Lung microvascular endothelial cell (primary cell): ENCODE measurements at places on chromosomes 5 and 9. TPM values are rescaled to one million over a fixed set of nuclear protein-coding genes. Genes with fewer than 3 reads are reported as not detected.

LMBRD2 gene
- total RNA-seq = 4.1 and 7.9 TPM in 2 replicates

NDST1 gene
- 22.6 and 27.5 TPM in 2 replicates for total RNA-seq

GRCh38 chr9:19229595-19230354 lies 718 bp upstream of the DENND4C start:
- no peak for DNase-seq

- DNase-seq = peak; percentile 57
These were observed 2.1 kb upstream of the RFESD start for GRCh38 chr5:95644351-95645042.

DNA sequence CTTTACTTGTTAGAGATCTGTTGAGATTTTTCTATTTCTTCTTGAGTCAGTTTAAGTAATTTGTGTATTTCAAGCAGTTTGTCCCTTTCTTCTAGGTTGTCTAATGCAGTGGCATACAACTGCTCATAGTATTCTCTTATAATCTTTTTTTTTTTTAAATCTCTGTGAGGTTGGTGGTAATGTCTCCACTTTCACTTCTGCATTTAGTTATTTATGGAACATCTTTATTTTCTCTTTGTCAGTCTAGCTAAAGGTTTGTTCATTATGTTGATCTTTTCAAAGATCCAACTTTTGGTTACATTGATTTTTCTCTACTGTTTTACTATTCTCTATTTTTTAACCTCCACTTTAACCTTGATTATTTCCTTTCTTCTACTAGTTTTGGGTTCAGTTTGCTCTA lies 13.8 kb downstream of the FOXE1 start:
- no peak for DNase-seq

- no peak for DNase-seq
These were observed 112.6 kb upstream of the ZNF608 start for GRCh38 chr5:124859027-124859426.

DNA sequence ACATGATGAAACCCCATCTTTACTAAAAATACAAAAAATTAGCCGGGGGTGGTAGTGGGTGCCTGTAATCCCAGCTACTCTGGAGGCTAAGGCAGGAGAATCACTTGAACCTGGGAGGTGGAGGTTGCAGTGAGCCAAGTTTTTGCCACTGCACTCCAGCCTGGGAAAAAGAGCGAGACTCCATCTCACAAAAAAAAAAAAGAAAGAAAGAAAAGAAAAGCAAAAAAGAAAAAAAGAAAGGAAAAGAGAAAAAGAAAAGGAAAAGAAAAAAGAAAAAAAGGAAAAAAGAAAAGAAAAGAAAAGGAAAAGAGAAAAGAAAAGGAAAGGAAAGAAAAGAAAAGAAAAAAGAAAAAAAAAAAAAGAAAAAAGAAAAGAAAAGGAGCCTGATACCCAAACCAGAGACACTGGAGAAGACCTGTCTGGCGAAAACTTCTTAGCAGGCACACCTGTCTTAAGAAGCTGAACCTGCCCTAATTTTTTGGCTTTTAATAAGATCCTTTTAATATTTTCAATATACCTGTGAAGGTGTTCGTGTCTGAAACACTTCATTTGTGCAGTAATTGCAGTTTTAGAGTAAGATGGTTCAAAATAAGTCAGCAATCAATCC lies 164.7 kb upstream of the IRX2 start:
- no peak for DNase-seq

DNA sequence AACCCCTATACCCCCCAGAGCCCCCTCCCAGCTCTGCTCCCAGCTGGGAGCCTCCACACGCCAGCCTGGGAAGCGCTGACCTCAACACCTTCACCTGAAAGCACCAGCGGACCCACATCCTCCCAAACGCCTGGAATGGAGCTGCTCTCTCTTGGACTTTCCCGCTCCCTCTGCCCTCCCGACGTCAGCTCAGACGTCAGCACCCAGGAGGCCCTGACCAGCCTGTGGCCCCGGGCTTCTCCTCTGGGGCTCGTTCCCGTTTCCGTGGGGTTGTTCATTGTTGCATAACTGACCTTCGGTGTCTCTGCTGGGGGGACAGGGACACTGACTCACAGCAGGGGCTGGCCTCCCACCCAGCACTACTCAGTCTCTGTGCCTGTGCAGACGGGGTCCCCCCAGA lies 35.0 kb upstream of the SLC6A3 start:
- DNase-seq = no peak

- no peak for DNase-seq
These were observed 107.9 kb downstream of the PHF2 start for GRCh38 chr9:93684161-93684765.

DNA sequence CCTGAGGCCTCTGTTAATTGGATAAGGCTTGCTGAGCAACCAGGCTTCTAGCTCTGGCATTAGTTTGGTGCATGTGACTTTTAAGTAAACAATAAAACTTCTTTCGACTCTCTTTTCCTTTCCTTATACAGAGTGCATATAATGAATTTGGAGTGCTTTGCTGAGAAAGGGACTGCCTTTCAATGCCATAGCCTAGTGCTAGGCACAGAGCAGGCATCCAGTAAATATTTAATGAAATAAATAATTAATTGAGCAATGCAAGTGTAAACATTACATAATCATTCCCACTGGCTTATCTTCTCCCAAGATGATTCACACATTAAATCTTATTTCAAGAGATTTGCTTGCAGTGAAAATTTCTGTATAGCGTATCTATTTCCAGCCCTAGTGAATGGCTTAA lies 74.1 kb downstream of the NMUR2 start:
- no peak for DNase-seq

- no peak for DNase-seq
These were observed 94.4 kb downstream of the PDZD2 start for GRCh38 chr5:31733371-31733770.

GRCh38 chr9:3479514-3480352 lies 46.1 kb downstream of the RFX3 start:
- no peak for DNase-seq

DNA sequence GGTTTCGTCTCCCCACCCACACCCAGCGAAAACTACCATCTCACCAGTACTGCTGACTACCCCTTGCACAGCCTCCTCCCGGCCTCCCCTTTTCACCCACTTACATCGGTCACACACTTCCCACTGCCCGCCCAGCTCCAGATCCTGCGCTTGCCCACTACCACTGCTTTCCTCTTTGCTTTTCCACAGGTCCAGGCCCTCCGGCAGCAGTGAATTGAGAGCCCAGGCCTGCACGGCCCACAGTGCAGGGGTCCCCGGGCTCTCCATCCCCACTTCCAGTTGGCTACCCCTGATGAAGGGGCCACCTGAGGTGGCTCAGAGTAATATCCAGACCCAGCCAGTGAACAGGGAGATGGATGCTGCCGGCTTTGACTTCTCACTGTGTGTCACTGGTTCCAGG lies 120.2 kb upstream of the FSTL4 start:
- DNase-seq = no peak

DNA sequence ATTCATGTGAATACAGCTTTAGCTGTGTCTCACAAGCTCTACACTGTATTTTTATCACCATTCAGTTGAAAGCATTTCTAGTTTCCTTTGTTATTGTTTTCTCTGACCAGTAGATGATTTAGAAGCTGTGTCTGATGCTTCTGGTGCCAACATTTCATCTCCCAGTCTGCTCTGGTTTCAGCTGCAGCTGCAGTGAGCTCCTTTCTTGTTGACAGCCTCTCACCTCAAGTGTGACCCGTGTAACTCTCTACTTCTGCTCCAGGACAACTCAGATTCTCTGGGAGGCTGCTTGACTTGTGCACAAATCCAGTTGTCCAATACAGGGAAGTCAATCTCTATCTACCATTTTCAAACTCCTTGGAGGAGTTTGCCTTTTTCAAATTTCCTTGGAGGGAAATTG lies 504.8 kb downstream of the DIRAS2 start:
- no peak for DNase-seq

GRCh38 chr5:158756871-158757270 lies 342.8 kb downstream of the EBF1 start:
- DNase-seq = no peak
